ENCODE measurements at places on chromosomes 13 and 19.

GRCh38 chr13:43905435-43906031 is 25.8 kb downstream of the LACC1 start:
- peak; percentile 49 for DNase-seq

- peak; percentile 64 for DNase-seq
Measured at GRCh38 chr19:10290876-10291553, 1.3 kb downstream of the ICAM5 start.

DNA sequence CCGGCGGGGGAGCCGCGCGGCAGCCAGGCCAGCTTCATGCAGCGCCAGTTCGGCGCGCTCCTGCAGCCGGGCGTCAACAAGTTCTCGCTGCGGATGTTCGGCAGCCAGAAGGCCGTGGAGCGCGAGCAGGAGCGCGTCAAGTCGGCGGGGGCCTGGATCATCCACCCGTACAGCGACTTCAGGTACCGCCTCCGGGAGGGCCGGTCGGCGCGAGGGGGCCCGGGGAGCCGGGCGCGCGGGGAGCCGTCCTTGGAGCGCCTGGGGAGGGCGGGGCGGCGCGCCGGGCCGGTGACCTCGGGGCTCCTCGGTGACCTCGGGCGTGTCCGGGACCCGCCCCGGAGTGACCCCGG is 690 bp downstream of the HCN2 start:
- DNase-seq, result no peak

DNA sequence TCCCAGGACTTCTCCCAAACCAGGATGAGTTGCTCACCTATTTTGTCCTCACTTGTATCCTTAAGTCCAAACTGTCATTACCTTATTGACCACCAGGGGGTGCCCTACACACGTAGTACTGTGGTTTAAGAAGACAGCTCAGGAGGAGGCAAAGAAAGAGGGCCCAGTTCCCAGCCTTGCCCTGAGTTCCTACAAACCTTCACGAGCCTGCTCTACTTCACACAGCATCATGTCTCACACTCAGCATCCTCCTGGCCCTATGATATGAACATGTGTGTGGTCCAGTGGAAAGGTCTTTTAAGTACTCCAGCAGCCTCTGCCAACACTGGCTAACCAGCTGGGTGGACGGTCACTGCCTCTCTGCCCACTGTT is 8.1 kb upstream of the ZNF784 start:
- no peak for DNase-seq

DNA sequence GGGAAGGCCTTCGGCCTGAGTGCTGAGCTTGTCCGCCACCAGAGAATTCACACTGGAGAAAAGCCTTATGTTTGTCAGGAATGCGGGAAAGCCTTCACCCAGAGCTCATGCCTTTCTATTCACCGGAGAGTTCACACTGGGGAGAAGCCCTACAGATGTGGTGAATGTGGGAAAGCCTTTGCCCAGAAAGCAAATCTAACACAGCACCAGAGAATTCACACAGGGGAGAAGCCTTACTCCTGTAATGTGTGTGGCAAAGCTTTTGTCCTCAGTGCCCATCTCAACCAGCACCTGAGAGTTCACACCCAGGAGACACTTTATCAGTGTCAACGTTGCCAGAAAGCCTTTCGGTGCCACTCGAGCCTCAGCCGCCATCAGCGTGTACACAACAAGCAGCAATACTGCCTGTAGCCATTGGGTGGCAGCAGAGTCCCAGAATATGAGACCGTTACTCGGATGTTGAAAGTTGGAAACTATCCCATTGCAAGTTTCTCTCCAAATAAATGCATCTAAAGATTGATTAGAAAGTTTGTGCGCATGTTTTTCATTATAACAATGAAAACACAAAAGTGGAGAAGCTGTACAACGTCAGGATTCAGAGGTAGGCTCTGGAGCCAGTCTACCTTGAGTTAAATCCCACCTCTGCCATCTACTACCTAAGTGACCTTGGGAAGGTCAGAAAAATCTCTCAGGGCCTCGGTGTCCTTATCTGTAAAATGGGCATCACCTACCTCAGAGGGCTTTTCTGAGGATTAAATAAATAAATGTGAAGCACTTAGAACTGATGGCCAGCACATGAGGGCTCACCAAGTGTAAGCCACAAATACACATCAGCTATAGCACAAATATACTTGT is 21.1 kb downstream of the ZNF473 start:
- no peak for DNase-seq

DNA sequence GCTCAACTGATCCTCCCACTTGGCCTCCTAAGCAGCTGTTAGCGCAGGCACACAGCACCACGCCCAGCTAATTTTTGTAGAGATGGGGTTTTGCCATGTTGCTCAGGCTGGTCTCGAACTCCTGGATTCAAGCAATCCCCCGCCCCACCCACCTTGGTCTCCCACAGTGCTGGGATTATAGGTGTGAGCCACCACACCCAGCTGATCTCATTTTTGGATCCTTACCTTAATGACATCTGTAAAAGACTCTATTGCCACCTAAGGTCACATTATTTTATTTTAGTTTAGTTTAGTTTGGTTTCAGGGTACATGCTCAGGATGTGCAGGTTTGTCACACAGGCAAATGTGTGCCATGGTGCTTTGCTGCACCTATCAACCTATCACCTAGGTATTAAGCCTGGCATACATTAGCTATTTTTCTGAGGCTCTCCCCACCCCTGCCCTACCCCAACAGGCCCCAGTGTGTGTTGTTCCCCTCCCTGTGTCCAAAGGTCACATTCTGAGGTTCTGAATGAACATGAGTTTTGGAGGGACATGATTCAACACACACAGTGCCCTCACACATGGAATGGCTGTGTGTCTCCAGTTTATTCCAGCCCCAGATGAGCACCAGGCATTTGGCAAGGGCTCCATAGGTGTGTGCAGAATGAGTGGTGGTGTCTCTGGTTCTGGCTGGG is 1.3 kb downstream of the OR10H5 start:
- DNase-seq, result no peak

DNA sequence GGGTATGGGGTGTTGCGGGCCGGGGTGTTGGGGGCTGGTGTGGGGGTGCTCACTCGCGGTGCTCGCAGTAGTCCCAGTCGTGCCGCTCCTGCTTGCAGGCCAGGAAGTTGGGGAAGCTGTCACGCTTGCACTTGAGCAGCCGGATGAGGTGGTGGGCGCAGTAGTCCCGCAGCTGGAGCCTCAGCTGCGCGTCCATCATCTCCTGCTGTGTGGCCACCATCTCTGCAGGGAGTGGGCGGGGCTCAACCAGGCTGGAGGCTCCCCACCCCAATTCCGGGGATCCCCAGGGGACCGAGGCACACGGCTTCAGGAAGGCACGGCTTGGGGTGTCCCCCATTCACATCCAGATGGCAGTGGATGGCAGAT is 5.2 kb downstream of the NDUFB7 start:
- no peak for DNase-seq

- DNase-seq, result no peak
Measured at GRCh38 chr13:98738213-98738612, 14.3 kb downstream of the SLC15A1 start.

DNA sequence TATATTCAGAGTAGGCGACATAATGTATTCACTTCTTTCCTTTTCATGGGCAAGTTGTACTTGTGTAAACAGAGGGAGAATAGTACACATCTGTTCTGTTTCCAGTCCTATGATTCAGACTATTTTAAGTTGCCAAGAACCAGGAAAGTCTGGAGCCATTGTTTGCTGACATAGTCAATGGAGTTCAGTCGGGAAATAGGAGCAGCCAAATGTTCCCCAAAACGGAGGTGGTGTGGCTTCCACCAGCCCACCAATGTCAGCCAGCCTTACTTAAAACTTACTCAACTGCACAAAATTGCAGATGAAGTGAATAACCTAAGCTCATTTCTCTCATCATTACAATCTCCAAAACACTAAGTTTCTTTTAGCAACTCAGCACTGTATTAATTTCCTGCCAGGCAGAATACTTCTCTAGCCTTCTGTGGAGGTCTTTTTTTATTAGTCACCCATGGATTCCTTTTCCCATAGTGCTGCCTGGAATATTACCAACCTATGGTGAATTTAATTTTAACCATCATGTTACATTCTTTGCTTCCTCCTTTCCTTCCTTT is 22.3 kb upstream of the CSNK1A1L start:
- no peak for DNase-seq

DNA sequence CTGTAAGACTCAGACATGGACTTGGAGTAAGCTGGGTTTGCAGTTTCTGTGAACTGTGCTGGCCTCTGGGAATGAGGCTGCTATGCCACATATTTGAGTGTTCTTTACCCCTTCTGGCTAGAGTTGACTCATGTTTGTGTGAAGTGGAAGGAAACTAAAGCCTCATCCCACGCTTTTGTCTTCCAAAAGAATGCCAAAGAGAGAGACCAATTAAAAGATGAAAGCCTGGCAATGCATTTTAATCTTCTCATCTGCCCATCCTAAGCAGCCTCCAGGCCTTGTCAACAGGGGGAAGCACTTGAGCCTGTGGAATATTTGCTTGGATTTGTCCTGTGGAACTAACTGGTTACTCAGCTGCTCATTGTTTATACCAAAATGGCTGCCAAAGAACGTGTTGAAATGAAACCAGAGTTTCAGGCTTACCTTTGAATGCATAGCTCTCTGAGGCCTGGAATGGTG is 49.1 kb downstream of the LMO7 start:
- DNase-seq, result no peak

DNA sequence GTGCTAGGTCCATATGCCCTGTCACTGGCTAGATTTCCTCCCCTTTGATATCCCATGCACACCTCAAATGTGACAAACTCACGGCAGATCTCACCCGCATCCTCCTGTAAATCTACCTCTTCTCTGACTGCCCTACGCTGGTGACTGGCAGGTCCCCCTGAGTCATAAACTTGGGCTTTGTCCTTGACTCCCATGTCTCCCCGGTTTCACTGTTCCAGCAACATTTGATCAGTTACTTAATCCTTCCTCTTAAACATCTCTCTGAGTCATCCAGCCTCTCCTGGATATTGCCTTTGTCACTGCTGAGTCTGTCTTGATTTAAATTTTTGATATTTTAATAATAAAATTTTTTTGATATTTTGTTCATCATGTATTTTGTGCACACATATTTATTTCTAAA is 26.5 kb downstream of the FAM216B start:
- peak; percentile 61 for DNase-seq

GRCh38 chr19:41156207-41156606 is 36.8 kb upstream of the CYP2S1 start:
- DNase-seq, result no peak

- peak; percentile 11 for DNase-seq
Measured at GRCh38 chr19:47609906-47610894, 1.3 kb downstream of the BICRA start.

DNA sequence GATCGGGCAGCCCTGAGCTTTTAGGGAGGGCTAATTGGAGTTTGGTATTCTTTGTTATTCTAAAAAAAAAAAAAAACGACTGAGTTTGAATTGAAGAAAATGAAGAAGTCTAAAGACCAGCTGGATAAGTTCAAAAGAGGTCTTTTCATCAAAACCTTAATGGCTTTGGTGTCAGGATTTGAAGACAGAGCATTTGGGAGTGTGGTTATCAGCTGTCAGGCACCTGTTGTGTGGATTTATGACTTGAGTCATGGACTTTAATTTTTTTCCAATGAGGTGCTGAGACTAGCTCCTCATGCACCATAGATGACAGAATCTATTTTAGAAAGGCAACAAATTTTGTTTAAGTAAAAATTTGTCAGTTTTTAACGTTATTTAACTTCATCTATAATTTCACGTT is 72.5 kb downstream of the FREM2 start:
- DNase-seq, result no peak

DNA sequence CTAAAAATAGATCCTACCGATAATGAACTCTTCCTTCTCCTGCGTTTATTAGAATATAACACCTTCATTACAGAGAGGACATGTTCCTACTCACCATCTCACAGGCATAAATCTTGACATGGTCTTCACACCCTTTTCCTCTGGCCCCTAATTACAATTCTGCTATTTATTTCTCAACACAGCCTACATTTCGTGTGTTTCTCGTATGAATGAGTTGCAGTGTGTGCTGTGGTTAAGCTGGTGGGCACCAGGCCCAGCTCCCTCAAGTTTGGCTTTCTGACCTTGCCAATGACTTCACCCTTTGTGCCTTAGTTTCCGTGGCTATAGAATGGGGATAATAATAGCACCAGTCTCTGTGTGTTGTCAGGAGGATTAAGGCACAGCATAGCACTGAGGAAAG is 12.3 kb upstream of the KATNAL1 start:
- DNase-seq, result no peak

DNA sequence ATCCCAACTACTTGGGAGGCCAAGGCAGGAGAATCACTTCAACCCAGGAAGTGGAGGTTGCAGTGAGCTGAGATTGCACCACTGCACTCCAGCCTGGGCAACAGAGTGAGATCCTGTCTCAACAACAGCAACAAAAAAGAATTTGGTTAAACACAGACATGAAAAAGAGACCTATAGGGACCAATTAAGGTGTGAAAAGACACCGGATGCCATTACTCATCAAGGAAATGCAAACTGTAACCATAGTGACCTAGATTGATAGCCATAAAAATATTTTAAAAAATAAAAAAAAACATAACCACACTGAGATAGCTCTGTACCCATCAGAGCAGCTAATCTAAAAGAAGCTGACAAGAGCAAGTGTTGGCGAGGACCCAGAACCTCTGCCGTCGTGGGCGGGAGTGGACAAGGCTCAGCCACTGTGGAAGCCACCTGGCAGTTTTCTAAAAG is 37.1 kb upstream of the ISYNA1 start:
- no peak for DNase-seq

GRCh38 chr19:16876904-16877361 is 11.9 kb upstream of the F2RL3 start:
- DNase-seq, result no peak

GRCh38 chr13:113061271-113061625 is 44.3 kb upstream of the F7 start:
- no peak for DNase-seq

- DNase-seq, result no peak
Measured at GRCh38 chr13:77065461-77066147, 38.6 kb upstream of the FBXL3 start.

DNA sequence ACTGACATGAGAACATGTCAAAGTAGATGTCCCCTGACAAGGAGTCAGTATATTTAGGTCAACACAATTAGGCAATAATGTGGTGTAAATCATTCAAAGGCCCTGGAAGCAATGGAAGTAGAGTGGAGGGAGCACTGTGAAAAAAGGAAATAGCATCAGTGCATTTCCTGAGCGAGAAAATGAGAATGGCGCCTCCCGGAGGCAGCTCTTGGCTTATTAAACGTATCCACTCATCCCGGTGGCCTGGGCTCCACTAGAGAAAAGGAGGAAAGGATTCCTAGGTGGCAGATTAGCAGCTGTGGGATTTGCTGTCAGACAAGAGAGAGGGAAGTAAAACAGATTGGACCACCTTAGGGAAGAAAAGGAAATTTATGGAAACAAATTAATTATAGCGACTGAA is 173.7 kb upstream of the TMTC4 start:
- no peak for DNase-seq

- no peak for DNase-seq
Measured at GRCh38 chr13:52156724-52157261, 2.6 kb downstream of the NEK3 start.

GRCh38 chr13:24038841-24039330 is 121.6 kb upstream of the SPATA13 start:
- DNase-seq, result no peak

- no peak for DNase-seq
Measured at GRCh38 chr13:109297628-109298027, 488.8 kb downstream of the IRS2 start.
